ENCODE measurements at places on chromosomes 6 and 20. TPM values are rescaled to one million over a fixed set of nuclear protein-coding genes. Genes with fewer than 3 reads are reported as not detected.
A peak's percentile ranks its signal among the peaks of the same experiment; 100 is the strongest.

Gene CDH4
- 0.22 TPM for polyA plus RNA-seq

DNA sequence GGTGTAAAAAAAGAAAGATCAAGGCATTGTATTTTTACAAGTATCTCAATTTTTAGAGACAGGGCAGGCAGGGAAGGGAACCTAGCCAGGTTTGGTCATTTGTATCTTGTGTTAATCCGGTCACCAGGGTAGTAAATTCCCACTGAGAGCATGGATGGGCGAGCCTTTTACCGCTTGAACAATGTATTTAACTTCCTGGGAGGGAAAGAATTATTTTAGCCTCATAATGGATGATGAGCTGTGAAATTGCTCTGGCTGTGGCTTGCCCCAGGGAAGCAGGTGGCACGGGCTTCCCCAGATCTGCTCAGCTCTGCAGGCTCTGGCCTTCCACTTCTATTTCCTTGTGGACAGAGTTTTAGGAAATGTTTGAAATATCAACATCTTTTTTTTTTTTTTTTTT lies 72.9 kb downstream of the TOX2 start:
- no peak for DNase-seq

- DNase-seq: no peak
These were observed 1.8 kb downstream of the OSBPL2 start for GRCh38 chr20:62240020-62240685.

- peak; percentile 66 for DNase-seq
These were observed at the start of gene SAMD10 for GRCh38 chr20:63979557-63980316. TSS of gene SAMD10 (minus strand) at chr20:63979642. CDS start at chr20:63979467, 175 bp downstream.

Gene CABLES2
- 2.4 TPM for polyA plus RNA-seq

Gene NKX2-2
- 0.54 TPM for polyA plus RNA-seq

GRCh38 chr6:137389150-137389704 lies 105.0 kb downstream of the OLIG3 start:
- DNase-seq: peak; percentile 31

DNA sequence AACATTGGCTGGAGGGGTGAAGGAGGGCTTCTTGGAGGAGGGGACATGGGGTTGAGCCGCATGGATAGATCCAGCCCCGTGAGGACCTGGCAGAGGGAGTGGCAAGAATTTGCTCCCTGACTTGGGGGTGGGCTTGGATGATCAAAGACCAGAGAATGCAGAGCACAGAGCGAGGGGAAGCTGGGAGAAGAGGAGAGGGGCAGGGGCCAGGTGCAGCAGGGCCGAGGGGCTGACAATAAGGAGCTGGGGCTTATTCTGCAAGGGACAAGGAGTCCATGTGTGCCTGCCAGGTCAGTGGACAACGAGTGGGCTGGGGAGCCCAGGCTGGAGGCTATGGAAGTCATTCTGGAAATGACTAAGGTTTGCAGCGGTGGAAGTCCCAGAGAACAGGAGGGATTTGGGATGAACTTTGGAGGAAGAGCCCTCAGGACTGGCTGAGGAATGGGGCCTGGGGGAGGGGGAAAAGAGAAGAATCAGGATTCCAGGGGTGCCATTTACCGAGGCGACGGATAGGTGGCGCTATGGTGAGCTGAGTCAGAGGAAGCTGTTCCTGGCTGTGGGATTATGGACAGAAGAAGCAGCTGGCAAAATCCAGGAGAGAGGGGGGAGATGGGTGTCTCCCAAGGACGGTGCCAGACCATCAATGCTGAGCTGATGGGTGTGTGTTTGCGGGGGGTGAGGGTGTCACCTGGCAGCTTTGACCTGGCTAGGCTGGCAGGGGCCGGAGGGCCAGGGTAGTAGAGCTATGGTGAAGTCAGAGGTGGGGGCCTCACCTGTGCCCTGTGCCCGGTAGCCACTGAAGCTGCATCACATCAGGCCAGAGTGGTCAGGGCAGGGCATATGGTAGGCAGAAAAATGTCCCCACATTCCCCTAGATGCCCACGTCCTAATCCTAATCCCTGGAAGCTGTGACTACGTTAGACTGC lies 7.8 kb downstream of the KCNG1 start:
- peak; percentile 59 for DNase-seq

Gene SMLR1
- 34.4 TPM for polyA plus RNA-seq

GRCh38 chr6:7035837-7036249 lies 71.9 kb upstream of the RREB1 start:
- no peak for DNase-seq

DNA sequence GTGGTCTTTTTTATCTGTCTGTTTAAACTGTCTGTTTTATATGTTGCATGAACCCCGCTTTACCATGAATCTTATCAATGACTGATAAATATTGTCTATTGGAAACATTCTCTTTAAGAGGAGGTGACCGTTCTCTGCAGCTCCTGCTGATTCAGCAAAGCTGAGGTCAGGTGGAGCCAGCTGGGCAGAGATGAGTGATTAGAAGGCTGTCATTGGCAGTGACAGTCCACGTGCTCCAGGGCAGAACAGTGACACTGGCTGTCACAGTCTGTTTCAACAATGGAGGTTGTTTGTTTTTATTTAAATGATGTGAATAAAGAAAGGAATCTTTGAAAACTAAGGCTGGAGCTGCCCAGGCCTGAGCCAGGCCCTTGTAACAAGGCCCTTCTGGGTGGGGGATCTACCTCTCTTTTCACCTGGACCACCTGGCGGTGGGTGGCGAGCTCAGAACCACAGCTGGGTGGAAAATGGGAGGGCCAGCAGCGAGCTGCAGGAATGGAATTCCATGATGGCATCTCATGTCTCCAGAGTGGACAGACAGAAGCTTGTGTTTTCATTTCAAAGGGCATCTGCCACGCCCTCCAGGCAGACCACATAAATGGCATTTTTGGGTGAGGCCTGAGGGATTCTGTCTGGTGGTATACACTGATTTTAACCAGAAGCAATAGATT lies 12.6 kb downstream of the SYNJ2 start:
- DNase-seq: peak; percentile 51

GRCh38 chr6:159788753-159789376 lies 537 bp downstream of the TCP1 start:
- DNase-seq: peak; percentile 62

Gene PCMT1
- 38.9 TPM for polyA plus RNA-seq

Gene KIF13A
- 28.0 TPM for polyA plus RNA-seq

Gene C20orf204
- polyA plus RNA-seq: 1.5 TPM

DNA sequence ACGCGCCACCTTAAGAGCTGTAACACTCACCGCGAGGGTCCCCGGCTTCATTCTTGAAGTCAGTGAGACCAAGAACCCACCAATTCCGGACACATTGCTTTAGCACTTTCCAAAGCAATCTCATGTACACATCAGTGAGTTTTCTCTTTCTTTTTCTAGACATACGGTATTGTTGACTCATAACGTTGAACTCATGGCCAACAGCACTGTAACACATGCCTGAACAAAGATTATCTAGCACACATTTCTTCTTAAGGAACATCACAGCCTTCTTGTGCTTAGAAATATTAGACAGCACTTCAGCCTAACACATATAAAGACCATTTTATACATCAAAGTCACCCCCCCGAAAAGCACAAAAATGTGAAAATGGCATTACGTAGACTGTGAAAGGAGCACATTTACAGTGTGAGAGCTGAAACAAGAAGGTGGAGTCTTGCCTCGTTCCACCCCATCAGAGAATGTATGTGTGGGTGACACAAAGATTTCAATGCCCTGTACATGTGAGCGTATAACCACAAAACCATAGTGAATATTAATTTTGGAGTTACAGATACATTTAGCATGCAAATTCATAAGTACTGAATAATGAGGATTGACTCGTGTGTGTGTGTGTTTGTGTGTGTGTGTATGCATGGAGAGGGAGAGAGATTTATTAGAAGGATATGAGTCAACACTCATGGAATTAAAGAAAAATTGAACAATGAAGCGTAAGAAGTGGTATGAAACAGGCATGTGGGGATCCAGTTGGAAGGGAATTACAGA lies 134.1 kb downstream of the FAM83B start:
- DNase-seq: no peak

- DNase-seq: peak; percentile 90
These were observed 13.8 kb upstream of the KIF16B start for GRCh38 chr20:16587066-16587465.

DNA sequence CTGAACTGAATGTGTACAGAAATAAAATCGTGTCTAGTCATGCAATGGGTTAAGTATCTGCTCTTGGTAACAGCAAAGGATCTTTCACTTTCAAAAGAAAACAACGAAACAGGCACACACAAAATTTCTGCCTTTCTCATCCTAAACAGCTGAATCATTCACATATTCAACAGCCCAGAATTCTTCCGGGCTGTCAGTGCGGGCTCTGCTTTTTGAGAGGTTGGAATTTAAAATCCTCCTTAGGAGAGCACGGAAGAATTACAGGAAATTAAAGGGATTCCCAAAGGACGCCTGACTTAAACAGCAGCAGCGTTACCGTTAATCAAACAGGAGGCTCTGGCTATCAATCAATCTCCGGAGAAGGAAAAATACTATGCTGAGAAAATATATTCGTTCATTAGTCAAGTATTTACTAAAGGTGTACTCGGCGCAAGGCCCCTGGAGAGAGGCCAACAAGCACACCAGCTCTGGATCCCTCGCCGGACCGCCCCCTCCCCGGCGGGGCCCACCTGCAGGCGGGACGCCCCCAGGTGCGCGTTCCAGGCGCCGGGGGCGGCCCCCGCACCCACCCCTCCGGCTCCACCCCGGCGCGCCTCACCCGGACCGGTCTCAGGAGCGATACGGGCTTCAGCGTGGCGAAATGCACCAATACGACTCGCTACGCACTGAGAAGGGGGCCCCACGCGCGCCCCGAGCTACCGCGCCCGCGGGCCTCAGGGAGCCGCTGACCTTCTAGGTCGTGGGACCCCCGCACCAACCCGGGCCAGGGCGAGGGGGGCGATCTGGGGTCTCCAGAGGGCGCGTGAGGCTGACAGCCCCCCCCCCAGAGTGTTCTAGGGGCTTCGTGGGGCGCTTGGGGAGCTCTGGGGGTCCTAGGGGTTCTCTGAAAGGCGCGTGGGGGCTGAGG lies 1.0 kb downstream of the NAPB start:
- DNase-seq: peak; percentile 46

GRCh38 chr6:12951415-12951814 lies 234.8 kb downstream of the PHACTR1 start:
- DNase-seq: no peak

Gene MOG
- not detected for polyA plus RNA-seq

Gene ZKSCAN8
- 3.0 TPM for polyA plus RNA-seq

All from small intestine (tissue), 16 donors.